ENCODE measurements at places on chromosomes 4 and X.
A peak's percentile ranks its signal among the peaks of the same experiment; 100 is the strongest.

DNA sequence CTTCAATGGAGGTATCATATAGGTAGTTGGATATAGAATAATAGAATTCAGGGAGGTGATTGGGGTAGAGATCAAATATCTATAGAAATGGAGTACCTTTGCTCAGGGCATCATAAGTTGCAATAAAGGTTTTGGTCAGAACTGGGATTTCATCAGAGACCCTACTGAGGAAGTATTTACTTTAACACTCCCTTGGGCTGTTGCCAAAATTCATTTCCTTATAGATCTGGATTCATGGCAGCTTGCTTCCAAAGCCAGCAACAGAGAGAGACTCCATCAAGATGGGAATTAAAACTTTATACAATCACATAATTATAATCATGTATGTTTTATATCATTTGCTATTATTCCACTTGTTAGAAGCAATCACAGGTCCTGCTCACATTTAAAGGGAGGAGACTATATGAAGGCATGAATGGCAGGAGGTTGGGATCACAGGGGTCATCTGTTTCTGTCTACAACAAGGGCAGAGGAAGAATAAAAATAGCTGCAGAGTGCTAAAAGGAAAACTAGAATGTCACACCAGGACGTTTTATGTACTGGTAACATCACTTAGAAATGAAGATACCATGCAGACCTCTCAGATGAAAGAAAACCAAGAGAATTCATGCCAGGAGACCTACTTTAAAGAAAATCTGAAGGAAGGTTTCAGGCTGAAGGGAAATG lies 902.1 kb upstream of the LCORL start:
- no peak for DNase-seq

- no peak for DNase-seq
These were observed at the start of gene ADH1B for GRCh38 chr4:99321241-99322191. ADH1B (minus strand) TSS chr4:99321401; CDS start chr4:99321331, 70 bp downstream.

DNA sequence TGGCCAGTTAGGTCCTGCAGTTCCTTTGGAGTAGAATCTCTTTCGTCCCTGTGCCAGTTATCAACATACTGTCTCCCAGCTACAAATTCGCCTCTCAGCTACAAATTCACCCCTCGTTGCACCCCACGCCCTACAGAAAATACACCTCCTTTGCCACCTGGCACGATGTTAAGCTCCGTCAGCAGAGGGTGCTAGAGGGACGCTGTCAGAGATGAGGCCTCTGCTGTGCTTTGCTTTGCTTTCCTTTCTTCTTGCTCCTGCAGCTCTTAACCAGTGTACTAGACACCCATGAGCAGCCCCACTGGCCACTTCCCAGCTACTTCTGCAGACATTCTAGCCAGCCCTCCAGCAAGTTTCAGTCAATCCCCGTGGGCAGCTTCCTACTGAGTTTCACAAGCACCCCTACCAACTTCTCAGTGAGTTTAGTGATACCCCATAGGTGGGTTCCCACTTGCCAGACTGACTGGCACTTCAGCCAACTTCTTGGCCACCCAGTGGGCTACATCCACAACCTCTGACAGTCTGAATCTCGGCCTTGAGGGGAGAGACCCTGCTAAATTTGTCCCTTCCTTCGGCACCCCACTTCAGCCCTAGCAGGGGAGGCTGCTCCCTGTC lies 21.8 kb downstream of the HAUS3 start:
- DNase-seq = peak; percentile 75

DNA sequence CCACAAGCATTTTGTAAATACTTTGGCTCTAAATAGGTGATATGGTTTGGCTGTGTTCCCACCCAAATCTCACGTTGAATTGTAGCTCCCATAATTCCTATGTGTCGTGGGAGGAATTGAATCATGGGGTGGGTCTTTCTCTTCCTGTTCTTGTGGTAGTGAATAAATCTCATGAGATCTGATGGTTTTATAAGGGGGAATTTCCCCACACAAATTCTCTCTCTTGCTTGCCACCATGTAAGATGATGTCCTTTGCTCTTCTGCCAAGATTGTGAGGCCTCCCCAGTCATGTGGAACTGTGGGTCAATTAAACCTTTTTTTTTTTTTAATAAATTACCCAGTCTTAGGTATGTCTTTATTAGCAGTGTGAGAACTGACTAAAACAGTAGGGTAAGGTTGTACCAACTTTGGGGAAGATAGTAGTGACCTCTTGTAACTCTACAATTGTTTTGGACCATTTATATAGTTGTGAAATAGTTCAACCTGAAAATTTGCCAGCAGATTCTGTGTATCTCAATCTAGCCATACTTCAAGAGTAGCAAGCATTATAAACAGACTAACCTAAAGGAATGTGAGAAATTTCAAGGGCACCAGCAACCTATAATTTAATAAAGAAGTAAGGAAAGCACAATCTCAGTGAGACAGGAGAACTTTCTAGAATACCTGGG lies 727.8 kb downstream of the GRID2 start:
- no peak for DNase-seq

- DNase-seq = no peak
These were observed 2.7 kb upstream of the TIMP1 start for GRCh38 chrX:47579537-47579936.

- no peak for DNase-seq
These were observed 88.6 kb downstream of the SHROOM3 start for GRCh38 chr4:76523593-76523992.

DNA sequence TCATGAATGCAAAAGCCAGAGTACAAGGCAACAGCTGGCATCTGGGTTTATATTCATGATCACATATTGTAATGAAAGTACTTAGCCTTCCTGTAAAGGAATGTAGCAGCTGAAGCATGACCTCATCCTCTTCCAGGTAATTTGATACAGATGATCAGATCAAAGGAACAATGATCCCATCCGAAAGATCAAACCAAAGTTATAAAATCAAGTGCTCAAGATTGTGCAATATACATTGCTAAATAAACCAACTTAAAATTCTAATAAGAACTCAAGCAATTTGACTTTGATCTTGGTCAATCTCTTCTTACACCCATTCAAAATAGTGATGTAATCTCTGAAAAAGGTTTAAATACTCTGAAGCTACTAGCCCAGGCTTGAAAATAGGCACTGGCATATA lies 113.1 kb upstream of the INPP4B start:
- DNase-seq = no peak

DNA sequence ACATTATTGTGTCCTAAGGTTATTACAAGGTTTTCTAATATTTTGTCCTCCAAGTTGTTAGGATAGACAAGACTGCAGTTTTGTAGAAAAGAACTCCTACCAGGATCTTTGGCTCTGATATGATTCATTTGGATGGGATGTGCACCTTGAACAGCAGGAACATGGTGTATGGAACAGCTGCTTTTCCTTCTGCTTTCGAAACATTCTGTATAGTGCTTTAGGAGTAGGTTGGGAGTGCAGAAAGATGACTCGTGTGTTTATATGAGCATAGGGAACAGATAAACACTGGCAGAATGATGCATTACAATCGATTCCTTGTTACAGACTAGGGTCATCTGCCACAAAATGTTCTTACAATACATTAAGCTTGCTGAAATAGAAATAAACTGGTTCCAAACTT lies 790.1 kb downstream of the DMD start:
- no peak for DNase-seq

Data from NCI-H2081 (cell line).